ENCODE measurements at places on chromosomes 5 and 9.

- no peak for DNase-seq
Observed at GRCh38 chr5:157729858-157730257, 1.4 kb upstream of the THG1L start.

DNA sequence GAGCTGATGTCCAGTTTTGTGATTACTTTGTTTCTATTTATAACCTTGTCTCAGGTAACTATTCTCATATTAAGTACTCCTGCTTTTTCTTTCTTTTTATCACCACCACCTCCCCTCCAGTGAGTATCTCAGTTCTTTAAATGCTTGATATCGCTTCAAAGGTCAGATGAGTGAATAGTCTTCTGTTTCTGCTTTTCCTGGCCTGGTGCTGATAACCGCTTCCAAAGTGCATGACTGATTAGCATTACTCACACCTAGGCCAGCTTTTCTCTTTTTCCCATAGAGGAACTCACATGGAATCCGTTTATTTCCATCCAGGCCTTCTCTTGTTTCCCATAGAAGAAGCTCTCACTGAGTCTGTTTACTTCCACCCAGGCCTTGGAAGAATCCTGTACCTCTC is 3.2 kb downstream of the SLC36A1 start:
- no peak for DNase-seq

- DNase-seq = no peak
Observed at GRCh38 chr9:35272989-35273388, 111.2 kb downstream of the UNC13B start.

GRCh38 chr5:26323794-26324193 is 714.6 kb downstream of the CDH9 start:
- no peak for DNase-seq

GRCh38 chr5:142650881-142651280 is 35.0 kb downstream of the FGF1 start:
- no peak for DNase-seq

- no peak for DNase-seq
Observed at GRCh38 chr9:35758475-35759050, 4.5 kb upstream of the MSMP start.

GRCh38 chr5:180869587-180869986 is 8.5 kb upstream of the ZFP62 start:
- no peak for DNase-seq

GRCh38 chr5:31148959-31149475 is 44.5 kb upstream of the CDH6 start:
- DNase-seq = no peak

DNA sequence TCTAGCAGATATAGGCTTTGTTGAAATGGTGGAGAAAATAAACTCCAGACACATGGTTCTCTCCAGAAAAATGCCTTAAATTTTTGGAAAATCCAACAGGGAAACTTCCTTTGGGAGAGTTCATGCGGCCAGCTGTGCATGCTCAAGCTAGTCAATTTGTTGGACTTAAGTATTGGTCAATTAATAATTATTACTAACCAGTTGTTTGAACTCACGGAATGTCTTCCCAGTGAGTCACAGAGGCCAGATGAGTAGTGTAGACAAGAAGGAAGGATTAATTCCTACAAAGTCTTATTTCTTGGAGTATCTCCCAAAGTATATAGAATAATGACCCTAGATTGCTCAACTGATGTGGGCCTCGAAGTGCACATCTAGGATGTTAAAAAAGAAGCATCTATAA is 103.6 kb downstream of the MACIR start:
- no peak for DNase-seq

- DNase-seq = no peak
Observed at GRCh38 chr5:123000731-123001130, 35.8 kb downstream of the PPIC start.

- no peak for DNase-seq
Observed at GRCh38 chr5:72314571-72315172, 5.4 kb downstream of the MRPS27 start.

GRCh38 chr9:37820142-37820541 is 19.5 kb downstream of the DCAF10 start:
- DNase-seq = no peak

GRCh38 chr5:107570805-107571531 is 99.8 kb downstream of the EFNA5 start:
- no peak for DNase-seq

DNA sequence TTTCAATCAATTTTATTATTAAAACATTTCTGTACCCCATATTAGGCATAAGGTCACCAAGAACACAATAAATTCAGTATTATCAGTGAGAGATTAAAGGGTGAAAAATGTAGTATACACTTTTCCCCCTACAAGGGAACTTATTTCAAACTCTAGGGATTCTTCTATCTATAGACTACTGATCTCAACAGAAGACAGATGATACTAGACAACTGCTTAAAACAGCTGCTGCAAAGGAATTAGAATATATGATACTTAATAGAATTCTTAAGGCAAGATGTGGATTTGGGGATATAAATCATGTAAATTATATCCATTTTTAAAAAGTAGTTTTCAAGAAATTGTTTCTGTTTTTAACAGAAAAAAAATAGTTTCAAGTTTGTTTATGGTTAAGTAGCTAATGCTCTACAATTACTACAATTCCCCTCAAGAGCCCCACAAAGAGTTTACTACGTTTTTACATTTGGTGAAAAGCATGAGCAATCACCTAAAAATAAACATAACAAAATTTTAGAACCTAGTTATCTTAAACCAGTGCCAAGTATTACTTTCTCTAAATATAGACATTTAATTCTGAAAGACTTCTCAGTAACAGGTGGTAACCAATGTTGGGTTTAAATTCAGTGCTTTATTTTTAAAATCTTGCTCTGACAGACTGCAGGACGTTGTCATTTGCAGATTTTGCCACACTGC is 6.0 kb downstream of the KIF24 start:
- no peak for DNase-seq

DNA sequence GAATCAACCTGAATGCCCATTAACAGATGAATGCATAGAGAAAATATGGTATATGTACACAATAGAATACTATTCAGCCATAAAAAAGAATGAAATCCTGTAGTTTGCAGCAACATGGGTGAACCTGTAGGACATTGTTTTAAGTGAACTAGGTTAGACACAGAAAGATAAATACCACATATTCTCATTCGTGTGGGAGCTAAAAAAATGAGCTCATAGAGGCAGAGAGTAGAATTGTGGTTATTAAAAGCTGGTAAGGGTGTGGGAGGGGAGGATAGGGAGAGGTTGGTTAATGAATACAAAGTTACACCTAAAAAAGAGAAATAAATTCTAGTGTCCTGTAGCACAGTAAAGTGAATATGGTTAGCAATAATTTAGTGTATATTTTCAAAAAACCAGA is 23.5 kb downstream of the PTTG1 start:
- no peak for DNase-seq

DNA sequence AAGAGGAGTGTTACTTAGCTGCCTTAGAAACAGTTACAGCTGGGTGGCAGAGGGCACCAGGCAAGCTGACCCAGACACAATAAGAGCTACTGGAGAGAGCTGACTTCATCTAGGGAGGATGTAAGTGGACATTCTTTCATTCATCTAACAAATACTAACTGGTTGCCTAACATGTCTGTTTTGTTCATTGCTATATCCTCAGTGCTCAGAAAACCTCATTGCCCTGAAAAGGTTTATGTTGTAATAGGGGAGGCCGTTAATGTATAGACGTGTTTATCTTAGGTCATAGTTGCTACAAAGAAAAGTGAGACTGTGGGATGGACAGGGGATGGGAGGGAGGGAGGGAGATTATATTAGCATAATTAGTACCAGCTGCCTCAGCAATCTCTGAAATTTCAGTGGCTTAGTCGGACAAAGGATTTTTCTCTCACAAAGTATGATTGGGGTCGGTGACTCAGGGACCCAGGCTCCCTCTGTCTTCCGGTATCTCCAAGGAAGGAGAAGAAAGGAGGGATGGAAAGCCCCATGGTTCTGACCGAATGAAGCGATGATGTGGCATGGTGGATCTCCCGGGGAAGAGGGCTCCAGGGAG is 2.6 kb upstream of the SNX18 start:
- no peak for DNase-seq

DNA sequence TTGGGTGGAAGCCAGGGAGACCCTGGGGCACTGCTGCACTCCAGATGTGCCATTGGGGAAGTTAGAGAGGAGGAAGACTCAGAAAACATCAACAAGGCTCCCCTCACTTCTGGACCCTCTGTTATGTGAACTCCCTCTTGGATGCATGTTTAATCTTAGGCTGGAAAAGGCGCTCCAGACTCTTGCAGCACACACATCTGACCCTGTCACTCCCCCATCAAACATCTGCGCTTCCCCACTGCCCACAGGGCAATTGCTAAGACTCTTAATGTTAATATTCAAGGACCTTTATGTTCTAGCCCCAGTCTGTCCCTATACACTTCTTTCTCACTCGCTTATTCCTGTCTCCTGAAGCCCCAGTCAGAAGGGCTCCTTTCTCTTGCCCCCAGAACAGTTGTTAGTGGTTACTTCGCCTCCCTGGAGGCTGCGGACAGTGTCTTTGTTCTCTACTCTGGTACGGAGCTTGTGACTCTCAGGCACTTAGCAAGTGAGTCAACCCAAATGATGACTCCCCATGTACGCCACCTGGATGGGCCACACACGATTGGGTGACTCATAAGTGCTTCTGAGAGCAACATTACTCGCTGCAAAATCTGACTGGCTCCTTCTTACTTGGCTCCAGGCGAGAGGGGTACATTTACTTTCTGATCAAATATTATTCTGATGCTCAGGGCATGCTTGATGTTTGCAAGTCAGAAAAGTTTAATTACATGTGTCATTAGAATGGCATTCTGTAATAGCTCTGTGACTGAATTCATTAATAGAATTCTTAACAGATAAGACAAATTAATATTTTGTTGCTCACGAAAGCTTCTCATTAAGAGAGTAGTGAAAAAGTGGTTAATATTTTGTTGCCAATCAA is 193.6 kb downstream of the HSPA4 start:
- peak; percentile 14 for DNase-seq

GRCh38 chr9:38010918-38011704 is 57.9 kb downstream of the SHB start:
- no peak for DNase-seq

DNA sequence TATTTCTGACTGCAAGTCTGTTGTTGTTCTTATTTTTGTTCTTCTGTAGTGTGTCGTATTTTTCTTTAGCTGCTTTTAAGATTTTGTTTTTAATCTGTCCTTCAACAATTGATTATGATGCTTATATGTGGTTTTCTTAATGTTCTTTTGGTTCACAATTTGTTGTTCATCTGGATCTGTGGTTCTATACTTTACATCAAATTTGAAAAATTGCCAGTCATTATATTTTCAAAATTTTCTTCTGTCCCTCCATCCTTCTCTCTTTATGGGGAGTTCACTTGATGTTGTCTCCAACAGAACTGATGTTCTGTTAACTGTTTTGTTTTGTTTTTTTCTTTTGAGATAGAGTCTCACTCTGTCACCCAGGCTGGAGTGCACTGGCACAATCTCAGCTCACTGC is 378.5 kb upstream of the CD180 start:
- no peak for DNase-seq

DNA sequence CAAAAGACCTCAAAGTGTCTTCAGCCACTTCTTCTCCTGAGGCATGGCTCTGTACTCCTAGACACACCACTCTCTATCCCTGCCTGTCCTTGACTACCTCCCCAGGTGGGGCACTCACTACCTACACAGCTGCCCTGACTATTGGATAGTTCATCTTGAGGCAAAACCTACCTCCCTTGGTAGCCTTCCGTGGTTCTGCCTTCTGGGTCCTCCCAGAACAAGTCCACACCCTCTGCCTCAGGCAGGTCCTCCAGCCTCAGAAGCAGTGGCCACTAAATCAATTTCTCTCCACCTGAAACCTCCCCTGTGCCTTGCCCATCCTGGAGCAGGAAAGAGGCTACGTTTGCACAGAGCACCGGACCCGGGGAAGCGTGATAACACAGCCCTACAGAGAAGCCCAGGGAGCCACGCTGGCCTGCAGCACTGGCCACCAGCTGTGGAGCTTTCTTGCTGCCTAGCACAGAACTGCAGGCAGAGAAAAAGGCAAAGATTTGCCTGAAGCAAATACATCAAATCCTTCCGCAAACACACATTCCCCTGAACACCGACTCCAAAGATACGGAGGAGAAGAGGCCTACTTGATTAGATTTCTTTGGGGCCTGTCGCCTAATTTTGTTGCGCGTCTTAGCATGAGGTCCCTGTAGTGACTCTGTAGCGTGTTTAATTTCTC is 141.8 kb downstream of the C9orf50 start:
- no peak for DNase-seq

GRCh38 chr9:13990331-13990730 is 323.6 kb downstream of the NFIB start:
- no peak for DNase-seq

GRCh38 chr5:157379983-157380382 is 80.0 kb upstream of the NIPAL4 start:
- no peak for DNase-seq
